Tibial artery (tissue), 4 donors: ENCODE measurements at places on chromosomes 1 and 21.

GRCh38 chr1:3656450-3657095, 4.3 kb downstream of the TP73 start:
- no peak for DNase-seq

GRCh38 chr1:71053758-71054157, 6.1 kb upstream of the PTGER3 start:
- no peak for DNase-seq

GRCh38 chr1:233172201-233172600, 123.3 kb downstream of the PCNX2 start:
- DNase-seq = no peak

DNA sequence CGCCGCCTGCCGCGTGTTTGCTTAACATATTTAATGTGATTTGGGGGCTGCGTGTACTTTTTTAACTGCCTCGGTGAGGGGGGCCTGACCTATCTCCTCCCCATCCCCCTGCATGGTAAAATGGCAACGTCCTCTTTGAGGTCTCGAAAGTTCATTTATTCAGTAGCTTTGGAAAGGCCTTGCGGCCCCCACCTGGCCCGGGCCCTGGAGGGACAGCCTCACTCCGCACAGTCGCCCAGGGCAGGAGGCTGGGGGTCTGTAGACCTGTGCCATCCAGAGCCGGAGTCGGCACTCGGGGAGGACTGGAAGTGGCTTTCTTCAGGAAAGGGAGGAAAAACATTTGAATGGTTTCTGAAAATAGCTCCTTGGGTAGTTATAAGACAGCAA, 38.0 kb upstream of the ACTRT2 start:
- no peak for DNase-seq

DNA sequence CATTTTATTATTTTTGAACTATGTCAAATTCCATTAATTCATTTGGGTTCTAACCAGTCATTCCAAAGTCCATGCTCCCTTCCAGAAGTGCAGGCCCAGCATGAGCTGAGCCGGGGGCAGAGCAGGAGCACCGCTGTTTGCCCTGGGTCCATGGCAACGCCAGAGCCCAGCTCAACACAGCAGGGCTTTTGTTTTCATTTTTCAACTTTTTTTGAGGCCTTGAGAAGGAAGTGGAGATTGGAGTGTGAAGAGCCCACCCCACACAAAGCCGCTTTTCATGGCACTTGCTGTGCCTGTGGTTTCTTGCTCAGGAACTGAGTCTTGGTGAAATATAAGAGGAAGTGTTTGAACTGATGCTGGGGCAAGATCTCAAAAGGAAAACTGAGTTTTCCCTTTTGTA, 13.2 kb upstream of the PRMT2 start:
- no peak for DNase-seq

DNA sequence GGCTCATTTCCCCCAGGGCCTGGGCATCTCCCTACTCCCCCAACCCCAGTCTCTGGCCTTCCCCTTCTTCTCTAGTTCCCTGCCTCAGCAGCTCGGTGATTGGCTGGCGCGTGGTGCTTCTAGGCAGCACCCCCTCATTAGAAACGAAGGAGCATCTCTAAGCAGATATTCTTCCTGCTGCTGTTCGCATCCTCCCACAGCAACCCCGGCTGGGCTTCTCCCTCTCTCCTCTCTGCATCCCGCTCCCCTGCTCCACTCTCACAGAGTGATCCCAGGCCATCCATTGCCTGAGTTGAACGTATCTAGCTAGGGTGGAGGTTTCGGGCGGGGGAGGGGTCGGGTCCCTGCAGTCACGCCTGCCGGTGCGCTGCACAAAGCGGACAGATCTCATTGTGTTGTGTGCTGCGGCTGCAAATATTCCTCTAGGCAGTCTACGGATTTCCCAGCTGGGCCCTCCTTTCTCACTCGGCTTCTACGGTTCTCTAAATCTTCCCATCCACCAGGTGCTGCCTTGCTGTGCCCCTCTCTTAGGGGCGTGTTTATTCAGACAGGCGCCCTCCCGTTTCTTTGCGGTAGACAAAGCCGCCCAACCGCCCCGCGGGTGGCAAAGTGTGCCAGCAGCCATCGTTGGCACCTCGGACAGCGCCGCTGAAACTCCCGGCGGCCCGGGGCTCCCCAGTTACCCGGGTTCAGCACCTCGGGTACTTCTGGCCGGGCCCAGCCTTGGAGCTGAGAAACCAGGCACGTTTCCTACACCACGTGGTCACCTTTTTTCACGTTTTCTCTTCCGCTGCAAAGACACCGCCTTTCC, 2.2 kb downstream of the CACNA1E start:
- no peak for DNase-seq

- DNase-seq = no peak
Observed at GRCh38 chr1:6923955-6924881, 139.0 kb downstream of the CAMTA1 start.

DNA sequence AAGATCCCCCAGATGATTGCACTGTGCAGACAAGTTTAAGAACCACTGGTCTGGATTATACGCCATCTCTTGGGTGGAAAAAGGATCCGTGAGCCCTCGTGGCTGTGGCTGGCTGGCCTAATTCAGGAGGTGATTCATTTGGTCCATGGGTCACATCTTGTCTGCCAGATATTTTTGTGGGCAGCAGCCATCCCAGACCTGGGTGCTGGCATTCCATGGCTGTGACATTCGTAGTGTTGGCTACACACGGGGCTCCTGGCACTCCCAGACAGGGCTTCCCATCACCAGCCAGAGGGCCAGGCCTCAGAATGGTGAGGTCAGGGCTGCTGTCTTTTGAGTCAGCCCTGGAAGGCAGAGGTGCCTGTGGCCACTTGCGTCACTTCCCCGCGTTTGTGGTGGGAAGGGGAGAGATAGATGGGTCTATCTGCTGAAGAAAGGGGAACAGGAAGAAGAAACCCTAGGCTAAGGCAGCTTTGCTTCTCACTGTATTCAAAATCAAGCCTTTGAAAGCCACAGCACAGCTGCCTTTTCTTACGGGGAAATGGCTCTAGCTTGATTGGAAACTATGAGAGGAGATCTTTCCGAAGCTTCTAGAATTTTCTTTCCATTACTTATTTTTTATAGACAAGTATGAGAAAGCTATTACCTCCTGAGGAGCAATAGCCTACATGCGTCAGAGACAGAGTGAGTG, 32.4 kb downstream of the EIF2D start:
- DNase-seq = peak; percentile 79

GRCh38 chr1:195934817-195935553, 673.3 kb downstream of the KCNT2 start:
- no peak for DNase-seq

DNA sequence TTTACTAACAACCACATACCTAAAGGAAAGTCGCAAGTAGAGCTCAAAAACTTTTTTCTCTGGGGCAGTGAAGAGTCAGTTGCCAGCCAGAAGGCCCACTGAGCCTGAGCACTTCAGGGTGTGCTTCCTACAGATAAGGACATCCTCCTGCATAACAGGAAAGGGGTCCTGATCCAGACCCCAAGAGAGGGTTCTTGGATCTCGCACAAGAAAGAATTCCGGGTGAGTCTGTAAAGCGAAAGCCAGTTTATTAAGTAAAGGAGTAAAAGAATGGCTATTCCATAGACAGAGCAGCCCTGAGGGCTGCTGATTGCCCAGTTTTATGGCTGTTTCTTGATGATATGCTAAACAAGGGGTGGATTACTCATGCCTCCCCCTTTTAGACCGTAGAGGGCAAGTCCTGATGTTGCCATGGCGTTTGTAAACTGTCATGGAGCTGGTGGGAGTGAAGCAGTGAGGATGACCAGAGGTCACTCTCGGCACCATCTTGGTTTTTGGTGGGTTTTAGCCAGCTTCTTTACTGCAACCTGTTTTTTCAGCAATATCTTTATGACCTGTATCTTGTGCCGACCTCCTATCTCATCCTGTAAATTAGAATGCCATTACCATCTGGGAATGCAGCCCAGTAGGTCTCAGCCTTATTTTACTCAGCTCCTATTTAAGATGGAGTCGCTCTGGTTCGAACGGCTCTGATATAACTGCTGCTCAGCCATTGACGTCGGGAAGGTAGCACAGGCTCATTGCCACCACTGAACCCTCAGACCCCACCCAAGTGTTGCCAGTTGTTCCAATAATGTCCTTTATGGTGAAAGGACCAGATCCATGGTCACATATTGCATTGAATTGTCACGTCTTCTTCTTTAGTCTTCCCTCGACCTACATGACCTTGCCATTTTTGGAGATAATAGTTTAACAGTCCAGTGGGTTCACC, 96.6 kb upstream of the ERRFI1 start:
- peak; percentile 48 for DNase-seq

DNA sequence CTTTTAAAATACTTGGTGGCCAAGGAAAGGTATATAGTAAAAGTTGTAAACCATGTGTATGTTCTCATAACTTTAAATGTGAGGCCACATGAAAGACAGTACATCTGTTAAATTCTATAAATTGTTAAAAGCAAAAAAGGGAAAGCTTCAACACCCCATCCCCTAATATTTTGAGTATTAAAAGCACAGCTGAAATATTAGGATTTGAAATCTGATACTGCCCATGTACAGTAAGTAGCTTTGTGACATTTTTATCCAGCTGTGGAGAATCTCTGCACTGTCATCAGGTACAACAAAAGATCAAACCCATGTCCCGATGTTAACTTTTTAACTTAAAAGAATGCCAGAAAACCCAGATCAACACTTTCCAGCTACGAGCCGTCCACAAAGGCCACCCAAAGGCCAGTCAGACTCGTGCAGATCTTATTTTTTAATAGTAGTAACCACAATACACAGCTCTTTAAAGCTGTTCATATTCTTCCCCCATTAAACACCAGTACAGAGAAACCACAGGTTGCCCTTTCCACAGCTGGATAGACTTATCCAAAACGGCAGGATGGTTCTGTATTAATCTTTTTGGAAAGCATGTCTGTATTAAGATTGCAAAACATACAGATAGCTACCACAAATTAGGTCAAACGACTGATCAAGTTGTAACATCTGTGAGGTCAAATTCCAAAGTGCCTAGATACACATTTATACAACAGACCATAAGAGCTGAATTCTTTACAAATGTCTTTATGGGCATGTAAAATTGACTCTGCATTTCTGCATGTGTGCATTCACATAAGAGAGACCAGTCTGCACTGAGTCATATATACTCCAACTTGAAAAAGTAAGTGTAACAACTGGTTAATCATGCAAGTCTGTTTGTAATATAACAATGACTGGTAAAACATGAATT, 5.2 kb downstream of the IRF2BP2 start:
- no peak for DNase-seq

DNA sequence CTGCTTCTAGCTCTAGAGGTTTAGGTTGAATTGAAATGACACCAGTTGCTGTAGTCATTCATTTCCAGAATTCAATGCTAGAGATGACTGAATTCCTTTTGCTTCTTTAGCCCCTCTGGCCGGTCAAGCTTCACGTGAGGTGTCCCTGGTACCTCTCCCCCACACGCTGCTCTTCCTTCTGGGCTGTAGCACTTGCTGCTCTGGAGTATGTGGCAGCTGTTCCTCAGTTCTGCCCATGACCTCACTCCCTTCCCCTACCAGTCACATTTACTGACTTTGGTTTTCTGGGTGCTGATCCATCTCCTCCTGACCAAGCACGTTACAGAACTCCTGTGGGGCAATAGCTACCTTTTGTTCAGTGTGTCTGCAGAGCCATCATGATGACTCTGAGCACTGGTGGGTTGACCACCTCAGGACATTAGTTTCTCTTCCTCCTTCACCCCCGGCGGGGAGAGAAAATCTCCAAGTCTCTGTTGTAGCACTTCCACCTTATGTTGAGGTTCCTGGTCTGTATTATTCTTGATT, 128.1 kb downstream of the HHAT start:
- DNase-seq = no peak

- DNase-seq = no peak
Observed at GRCh38 chr1:40064797-40065499, 24.4 kb downstream of the CAP1 start.

- peak; percentile 53 for DNase-seq
Observed at GRCh38 chr1:154221278-154222001, 685 bp downstream of the UBAP2L start.

DNA sequence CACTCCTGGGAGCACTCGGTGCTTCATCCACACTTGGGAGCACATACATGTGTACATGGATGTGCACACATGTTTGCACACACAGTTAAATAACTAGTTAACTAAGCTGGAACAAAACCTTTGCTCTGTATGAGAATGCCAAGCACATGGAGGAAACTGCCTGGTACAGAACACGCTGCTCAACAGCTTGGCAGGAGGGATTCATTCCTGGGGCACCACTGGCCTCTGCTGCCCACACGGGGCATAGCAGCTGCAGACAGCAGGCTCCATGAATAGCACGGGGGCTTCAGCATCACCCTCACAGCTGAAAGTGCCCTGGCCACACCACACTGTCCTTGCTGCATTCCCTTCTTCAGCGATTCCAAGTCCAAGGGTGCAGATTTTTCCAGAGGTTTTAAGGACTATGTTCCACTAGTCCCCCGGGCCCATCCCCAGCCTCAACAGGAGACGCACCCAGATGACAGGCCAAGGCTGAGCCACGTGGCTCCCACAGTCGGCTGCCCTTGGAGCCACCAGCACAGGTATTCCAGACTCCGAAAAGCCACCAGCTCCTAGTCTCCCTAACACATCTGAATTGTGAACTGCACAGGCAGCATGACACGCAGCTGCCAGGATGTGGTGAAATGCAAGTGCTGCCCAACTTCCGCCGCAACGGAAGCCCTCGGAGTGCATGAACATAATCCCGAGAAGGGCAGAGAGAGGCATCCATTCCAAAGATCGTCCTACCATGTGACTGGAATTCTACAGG, 16.9 kb downstream of the NPHP4 start:
- no peak for DNase-seq

- no peak for DNase-seq
Observed at GRCh38 chr21:44708866-44709425, 2.4 kb downstream of the TSPEAR start.

- no peak for DNase-seq
Observed at GRCh38 chr1:33848205-33848937, 15.5 kb upstream of the HMGB4 start.

- no peak for DNase-seq
Observed at GRCh38 chr1:100627936-100628335, 90.0 kb downstream of the GPR88 start.

DNA sequence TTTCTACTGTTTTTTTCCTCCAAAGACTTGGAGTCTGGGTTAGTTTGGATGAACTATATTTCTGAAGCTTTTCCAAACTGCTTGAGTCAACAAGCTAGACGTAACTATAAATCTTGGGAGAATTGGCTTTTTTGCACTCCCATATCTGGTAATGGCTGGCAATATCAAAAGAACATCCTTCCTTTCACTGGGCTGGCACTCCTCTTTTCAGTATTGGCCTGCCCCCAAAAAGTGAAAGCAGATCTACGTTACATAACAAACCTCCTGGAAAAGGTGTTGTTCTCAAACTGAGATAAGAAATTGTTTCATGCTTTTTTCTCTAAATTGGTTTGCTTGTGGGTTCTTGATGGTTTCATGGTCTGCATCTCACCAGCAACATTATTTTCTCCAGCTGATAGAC, 499.3 kb downstream of the NEGR1 start:
- DNase-seq = no peak

DNA sequence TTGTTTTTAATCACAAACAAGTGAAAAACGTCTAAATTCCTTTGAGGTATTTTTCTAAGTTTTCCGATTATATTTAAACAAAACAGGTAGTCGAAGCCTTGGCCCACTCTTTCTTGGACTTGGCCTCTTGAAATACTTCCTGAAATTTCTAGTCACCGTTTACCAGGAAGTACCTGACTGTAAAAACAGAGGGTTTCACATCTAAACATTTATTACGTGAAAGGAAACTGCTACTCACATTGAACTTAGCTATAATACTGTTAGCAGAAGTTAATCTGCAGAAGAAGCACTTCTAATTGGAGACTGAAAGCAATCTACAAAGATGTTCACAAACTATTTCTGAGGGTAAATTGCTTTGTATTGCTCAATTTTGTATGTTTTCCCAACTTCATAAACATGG, 526.0 kb upstream of the ADGRL4 start:
- no peak for DNase-seq

GRCh38 chr1:38004284-38005108, 818 bp downstream of the FHL3 start:
- DNase-seq = peak; percentile 21
